A549 treated with GW870086 at 1 μM for 4 hours (cell line): ENCODE measurements at places on chromosomes 3 and 15. TPM values are rescaled to one million over a fixed set of nuclear protein-coding genes. Genes with fewer than 3 reads are reported as not detected.

FANCD2OS gene
- not detected in 5 replicates for total RNA-seq

TRAK1 gene
- total RNA-seq: 14.7 to 19.2 TPM (median 17.2 TPM) in 5 replicates

OR4F6 gene
- total RNA-seq: not detected in 5 replicates

TMEM115 gene
- 39.4 to 47.2 TPM (median 44.6 TPM) in 5 replicates for total RNA-seq

MYO5A gene
- total RNA-seq: 19.6 to 30.5 TPM (median 25.8 TPM) in 5 replicates

RARB gene
- 5.1 to 8.9 TPM (median 7.6 TPM) in 5 replicates for total RNA-seq

RAF1 gene
- total RNA-seq: 58.9 to 66.8 TPM (median 65.3 TPM) in 5 replicates

CMTM7 gene
- 27.1 to 39.7 TPM (median 37.8 TPM) in 5 replicates for total RNA-seq
